Left ventricle myocardium inferior (tissue), 1 donor: ENCODE measurements at places on chromosomes 6 and 20. TPM values are rescaled to one million over a fixed set of nuclear protein-coding genes. Genes with fewer than 3 reads are reported as not detected.

DNA sequence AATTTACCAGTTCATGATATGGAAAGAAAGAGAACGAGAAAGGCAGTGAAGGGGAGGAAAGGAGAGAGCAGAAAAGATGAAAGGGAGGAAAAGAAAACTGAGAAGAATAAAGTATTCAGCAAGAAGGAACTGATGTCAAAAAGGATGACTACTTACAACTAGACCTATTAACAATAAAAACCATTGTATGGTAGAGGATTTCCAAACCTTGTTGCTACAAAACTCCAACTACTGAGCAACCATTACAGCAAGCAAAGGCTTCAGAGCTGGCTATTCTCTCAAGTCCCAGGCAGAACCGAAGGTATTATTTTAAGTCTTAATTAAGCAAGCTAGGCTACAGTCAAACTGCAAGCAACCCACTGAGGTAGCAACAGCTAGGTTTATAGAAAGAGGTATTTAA, 142.2 kb downstream of the BTBD9 start:
- H3K4me1 ChIP-seq: peaks cover 3% of the 10 kb centered on the region
- H3K4me3 ChIP-seq: no peak overlapping the region
- H3K36me3 ChIP-seq: no peaks in the 10 kb centered on the region

- H3K4me1 ChIP-seq: peaks cover 6% of the 10 kb centered on the region
- H3K4me3 ChIP-seq: peak overlapping the region; percentile 65
- H3K27ac ChIP-seq: peak overlapping the region; percentile 74
- no peak for DNase-seq
- H3K27me3 ChIP-seq: no peaks in the 10 kb centered on the region
Measured at GRCh38 chr6:2221726-2222274, 23.6 kb downstream of the GMDS start.

- peaks cover 45% of the 10 kb centered on the region for H3K27me3 ChIP-seq
- H3K4me1 ChIP-seq: peaks cover 16% of the 10 kb centered on the region
- no peak overlapping the region for H3K4me3 ChIP-seq
- DNase-seq: peak; percentile 11
- no peaks in the 10 kb centered on the region for H3K36me3 ChIP-seq
Measured at GRCh38 chr6:93423542-93423941, 4.2 kb upstream of the EPHA7 start.

- DNase-seq: no peak
- H3K4me3 ChIP-seq: no peak overlapping the region
- H3K27ac ChIP-seq: no peak overlapping the region
- no peaks in the 10 kb centered on the region for H3K36me3 ChIP-seq
- H3K4me1 ChIP-seq: no peaks in the 10 kb centered on the region
Measured at GRCh38 chr6:93896081-93896480, 476.7 kb upstream of the EPHA7 start.

DNA sequence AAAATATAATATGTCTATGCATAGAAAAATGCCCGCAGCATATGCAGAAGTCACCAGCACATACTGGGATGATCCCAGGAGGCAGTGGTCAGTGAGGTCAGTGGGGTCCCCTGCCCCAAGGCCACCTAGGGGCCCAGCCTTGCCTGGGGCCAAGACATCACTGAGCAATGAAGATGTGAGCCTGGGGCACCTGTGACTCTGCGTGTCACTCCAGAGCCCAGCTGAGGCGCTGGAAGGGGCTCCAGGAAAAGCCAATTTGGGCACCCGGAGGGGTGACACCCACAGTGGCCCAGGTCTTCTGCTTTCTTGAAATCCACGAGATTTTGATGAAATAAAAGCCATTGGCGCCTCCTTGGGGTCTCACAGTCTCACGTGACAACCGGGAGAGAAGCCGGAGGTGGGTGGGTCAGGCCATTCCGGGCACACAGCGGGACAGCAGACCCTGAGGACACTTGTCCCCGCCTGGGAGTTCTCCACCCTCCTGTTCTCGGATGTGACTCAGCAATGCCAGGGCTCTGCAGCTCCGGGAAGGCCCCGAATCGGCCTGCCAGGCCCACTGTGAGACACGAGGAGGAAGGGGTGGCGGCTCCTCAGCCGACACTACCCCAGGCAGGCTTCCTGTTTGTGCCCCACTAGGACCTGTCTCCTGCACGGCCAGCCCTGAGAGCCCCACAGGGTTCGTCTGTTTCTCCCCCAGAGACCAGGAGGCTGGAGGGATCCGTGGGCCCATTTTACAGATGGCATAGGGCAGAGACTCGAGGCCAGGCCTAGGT, 24.4 kb upstream of the SLCO4A1 start:
- H3K27me3 ChIP-seq: peaks cover 4% of the 10 kb centered on the region
- H3K36me3 ChIP-seq: no peaks in the 10 kb centered on the region
- H3K27ac ChIP-seq: peak overlapping the region; percentile 91

GRCh38 chr20:36315545-36316351, 9.6 kb downstream of the DLGAP4 start:
- H3K27ac ChIP-seq: no peak overlapping the region
- no peak for DNase-seq
- no peak overlapping the region for H3K4me3 ChIP-seq
- no peaks in the 10 kb centered on the region for H3K4me1 ChIP-seq
- no peaks in the 10 kb centered on the region for H3K36me3 ChIP-seq
- peaks cover 65% of the 10 kb centered on the region for H3K27me3 ChIP-seq

- H3K27me3 ChIP-seq: no peaks in the 10 kb centered on the region
- H3K27ac ChIP-seq: no peak overlapping the region
- H3K4me1 ChIP-seq: no peaks in the 10 kb centered on the region
- H3K36me3 ChIP-seq: no peaks in the 10 kb centered on the region
Measured at GRCh38 chr6:75723382-75723781, 25.7 kb upstream of the MYO6 start.

GRCh38 chr6:110708295-110708950, 106.8 kb downstream of the CDK19 start:
- H3K4me1 ChIP-seq: peaks cover 12% of the 10 kb centered on the region
- no peaks in the 10 kb centered on the region for H3K36me3 ChIP-seq
- DNase-seq: no peak
- H3K4me3 ChIP-seq: no peak overlapping the region

GPR6 gene
- not detected for total RNA-seq

TJAP1 gene
- total RNA-seq: 24.1 TPM

ADGRF1 gene
- not detected for total RNA-seq

ADGRG6 gene
- 3.6 TPM for total RNA-seq

ZNF391 gene
- total RNA-seq: 1.3 TPM
